ENCODE measurements at places on chromosomes 3 and 15. TPM values are rescaled to one million over a fixed set of nuclear protein-coding genes. Genes with fewer than 3 reads are reported as not detected.

Gene ZNF710
- total RNA-seq = 5.3 TPM

Gene CISH
- total RNA-seq = 6.4 TPM

Gene ADAMTSL3
- 29.2 TPM for total RNA-seq

Gene SKOR1
- not detected for total RNA-seq

Gene IL5RA
- 0.49 TPM for total RNA-seq

DNA sequence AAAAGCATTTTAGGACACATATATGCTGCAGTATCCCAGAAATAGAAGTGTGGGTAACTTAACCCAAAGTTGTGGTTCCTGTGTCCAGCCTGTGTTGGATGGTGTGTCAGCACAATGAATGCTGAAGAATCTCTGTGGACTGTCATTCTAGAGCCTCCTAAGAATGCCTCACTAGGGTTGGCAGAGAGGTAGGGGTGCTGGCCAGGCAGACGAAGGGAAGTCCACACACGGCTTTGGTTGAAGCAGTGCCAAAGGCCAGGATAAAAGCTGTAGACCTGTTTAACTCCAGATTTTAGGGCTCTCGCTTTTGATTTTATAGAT is 43.7 kb upstream of the TIPARP start:
- no peak overlapping the region for H3K27ac ChIP-seq
- H3K36me3 ChIP-seq = no peaks in the 10 kb centered on the region
- no peaks in the 10 kb centered on the region for H3K4me1 ChIP-seq
- no peaks in the 10 kb centered on the region for H3K27me3 ChIP-seq

DNA sequence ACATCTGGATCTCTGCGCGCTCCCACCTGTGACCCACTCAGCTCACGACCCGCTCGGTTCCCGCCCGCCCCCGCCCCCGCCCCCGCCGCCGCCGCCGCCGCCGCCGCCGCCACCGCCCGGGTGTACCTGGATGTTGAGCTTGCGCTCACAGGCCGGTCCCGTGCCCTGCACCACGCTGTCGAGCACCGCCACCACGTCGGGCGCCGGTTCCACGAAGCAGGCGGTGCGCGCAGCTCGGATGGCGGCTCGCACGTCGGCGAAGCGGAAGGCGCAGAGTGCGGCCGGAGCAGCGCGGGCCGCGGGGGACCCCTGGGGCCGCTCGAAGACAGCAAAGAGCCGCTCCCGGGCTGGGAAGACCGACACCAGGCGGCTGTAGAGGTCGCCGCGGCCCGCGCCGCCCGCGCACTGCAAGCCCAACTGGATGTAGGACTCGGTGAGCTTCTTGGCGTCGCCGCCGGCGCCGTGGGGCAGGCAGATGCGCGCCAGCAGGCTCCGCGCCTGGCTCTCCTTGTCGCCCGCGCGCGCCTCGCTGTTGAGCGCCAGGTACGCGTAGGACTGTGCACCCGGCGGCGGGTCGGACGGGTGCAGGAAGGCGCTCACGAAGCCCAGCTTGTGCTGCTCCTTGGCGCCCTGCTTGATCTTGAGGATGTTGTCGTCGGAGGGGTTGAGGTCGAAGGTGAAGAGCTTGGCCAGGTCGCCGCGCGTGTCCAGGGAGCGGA is 1.1 kb downstream of the PLXND1 start:
- H3K4me1 ChIP-seq = peaks cover 49% of the 10 kb centered on the region

- no peak overlapping the region for H3K27ac ChIP-seq
- no peaks in the 10 kb centered on the region for H3K27me3 ChIP-seq
- no peak overlapping the region for H3K4me3 ChIP-seq
Measured at GRCh38 chr3:67059443-67059842, 61.3 kb downstream of the KBTBD8 start.

DNA sequence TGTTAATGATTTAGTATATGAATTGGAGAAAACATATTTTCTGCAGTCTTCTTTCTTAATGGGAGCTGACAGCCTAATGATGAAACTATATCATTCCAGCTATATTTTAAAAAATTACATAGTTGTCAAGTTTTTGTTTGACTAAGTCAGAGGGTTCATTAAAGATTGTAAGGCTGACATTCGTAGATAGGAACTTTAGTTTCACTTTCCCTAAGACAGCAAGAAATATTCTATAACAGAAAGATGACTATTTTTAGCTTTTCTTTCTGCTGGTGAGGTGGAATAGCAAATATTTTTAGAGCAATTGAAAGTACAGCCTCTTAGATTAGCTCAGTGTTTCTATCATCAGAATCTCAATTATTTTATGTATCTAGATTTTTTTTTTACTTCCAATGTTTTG is 60.2 kb downstream of the PIAS1 start:
- no peaks in the 10 kb centered on the region for H3K36me3 ChIP-seq
- no peaks in the 10 kb centered on the region for H3K27me3 ChIP-seq
- peaks cover 40% of the 10 kb centered on the region for H3K4me1 ChIP-seq

DNA sequence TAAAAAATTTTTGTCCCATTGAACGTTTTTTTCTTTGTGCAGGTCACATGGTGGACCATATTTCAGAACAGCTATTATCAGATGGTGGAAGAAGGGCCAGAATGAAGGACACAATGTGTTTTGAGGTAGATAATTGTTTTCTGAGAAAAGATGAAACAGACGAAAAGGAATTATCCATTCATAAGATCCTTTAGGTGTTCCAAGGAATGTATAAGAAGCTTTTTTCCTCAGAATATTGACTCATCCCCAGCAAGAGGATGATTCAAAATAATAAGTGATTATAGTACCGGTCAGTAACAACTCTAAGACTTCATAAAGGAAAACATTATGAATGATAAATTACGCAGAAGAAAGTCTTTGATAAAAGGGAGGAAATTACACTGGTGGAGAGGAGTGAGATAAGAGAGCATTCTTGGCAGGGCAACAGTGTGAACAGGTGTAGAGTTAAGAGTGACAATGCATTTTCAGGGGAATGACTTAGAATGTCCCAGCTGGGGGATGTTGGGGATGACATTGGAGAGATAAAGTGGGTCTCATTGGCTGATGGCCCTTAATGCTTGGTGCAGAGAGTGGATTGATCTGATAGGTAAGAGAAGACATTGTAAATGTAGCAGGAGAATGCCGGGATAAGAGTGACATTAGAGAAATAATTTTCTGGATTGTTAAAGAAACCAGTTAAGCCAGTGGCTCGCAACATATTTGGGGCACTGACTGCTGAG is 27.0 kb upstream of the AQP9 start:
- no peaks in the 10 kb centered on the region for H3K36me3 ChIP-seq
- H3K4me1 ChIP-seq = no peaks in the 10 kb centered on the region
- H3K27me3 ChIP-seq = no peaks in the 10 kb centered on the region

DNA sequence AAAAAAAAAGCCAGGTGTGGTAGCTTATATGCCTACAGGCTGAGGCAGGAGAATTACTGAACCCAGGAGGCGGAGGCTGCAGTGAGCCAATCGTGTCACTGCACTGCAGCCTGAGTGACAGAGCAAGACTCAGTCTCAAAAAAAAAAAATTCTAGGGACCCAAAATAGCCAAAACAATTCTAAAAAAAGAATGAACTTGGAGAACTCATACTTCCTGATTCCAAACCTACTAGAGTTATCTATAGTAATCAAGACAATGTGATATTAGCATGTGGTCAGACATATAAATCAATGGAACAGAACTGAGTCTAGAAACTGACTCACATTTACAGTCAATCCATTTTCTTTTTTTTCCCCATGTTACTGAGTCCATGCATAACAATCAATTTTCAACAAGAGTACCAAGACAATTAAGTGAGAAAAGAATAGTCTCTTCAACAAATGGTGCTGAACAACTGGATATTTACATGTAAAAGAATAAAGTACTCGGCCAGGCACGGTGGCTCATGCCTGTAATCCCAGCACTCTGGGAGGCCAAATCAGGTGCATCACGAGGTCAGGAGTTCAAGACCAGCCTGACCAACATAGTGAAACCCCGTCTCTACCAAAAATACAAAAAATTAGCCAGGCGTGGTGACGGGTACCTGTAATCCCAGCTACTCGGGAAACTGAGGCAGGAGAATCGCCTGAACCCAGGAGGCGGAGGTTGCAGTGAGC is 11.9 kb downstream of the PRKAR2A start:
- no peak for DNase-seq
- no peaks in the 10 kb centered on the region for H3K36me3 ChIP-seq
- no peak overlapping the region for H3K27ac ChIP-seq
- no peaks in the 10 kb centered on the region for H3K4me1 ChIP-seq

DNA sequence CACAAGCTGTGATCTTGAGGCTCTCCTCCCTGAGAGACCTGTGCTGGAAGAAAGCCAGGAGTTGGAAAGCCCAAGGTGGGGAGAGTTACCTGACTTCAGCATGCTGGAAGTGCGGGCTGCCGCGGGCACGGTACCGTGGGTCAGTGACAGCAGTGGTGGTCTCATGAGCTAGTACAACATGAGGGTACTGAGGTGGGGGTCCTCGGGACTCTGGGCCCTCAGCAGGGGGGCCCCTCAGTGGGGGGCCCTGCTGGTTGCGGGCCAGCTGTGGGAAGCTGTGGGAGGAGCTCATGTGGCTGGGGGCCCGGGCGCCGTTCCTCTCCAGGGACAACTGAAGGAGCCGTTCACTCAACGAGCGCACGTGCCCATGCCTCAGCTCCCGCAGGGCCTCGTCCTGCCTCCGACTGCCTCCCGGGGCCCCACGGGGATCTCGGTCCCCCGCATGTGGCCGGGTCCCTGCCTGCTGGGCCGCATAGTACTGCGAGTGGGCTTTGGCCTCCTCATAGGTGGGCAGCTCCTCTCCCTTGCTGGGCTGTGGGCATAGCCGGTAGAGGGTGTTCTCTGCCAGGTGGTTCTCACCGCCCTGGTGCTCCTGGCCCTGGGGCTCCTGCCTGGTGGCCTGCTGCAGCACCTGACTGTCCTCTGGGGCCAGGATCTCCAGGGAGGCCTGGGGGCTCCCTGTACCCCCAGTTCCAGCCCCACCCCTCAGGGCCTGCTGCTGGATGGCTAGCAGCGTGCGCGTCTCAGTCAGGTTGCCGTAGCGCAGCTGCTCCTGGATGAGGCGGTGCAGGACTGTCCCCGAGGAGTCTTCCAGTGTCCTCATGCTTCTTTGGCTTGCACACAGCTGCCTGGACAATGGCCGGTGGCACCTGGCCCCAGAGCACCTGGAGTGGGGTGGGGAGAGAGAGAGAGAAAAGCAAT is 3.4 kb downstream of the AMOTL2 start:
- no peak overlapping the region for H3K4me3 ChIP-seq
- H3K36me3 ChIP-seq = peaks cover 10% of the 10 kb centered on the region
- H3K4me1 ChIP-seq = no peaks in the 10 kb centered on the region
- H3K27ac ChIP-seq = peak overlapping the region; percentile 98

- DNase-seq = no peak
- no peaks in the 10 kb centered on the region for H3K36me3 ChIP-seq
- no peak overlapping the region for H3K4me3 ChIP-seq
- H3K4me1 ChIP-seq = peaks cover 28% of the 10 kb centered on the region
Measured at GRCh38 chr3:30098653-30099455, 507.5 kb upstream of the TGFBR2 start.

GRCh38 chr15:93451822-93452221 is 362.8 kb upstream of the RGMA start:
- no peaks in the 10 kb centered on the region for H3K27me3 ChIP-seq
- H3K36me3 ChIP-seq = no peaks in the 10 kb centered on the region
- no peak for DNase-seq

DNA sequence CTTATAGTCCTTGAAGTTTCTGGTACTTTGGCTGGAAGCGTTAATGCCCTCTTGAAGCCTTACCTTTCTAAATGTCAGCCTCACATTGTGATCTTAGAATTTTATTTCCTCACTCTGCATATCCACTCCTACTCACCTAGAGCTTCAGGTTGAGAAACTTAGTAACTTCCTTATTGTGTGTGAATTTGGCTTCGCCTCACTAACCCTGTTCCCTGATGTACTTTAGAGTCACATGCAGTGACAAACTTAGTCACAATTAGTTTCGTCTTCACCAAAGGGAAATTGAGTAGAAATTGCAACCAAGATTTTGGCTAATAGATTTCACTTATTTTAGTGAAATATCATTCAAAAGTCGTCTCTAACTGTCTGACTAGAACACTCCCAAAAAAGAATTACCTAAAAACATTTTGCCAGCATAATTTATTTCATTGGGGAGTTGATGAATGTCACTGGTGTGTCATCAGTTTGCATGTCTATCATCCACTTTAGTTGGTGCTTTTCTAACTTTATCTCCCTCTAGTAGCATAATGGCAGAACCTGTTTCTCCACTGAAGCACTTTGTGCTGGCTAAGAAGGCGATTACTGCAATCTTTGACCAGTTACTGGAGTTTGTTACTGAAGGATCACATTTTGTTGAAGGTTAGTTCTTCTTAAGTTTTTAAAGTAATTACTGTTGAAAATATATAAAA is 960 bp downstream of the MFN1 start:
- H3K4me3 ChIP-seq = peak overlapping the region; percentile 77
- H3K27me3 ChIP-seq = no peaks in the 10 kb centered on the region
- DNase-seq = no peak
- peaks cover 11% of the 10 kb centered on the region for H3K4me1 ChIP-seq
- peak overlapping the region; percentile 87 for H3K27ac ChIP-seq
- H3K36me3 ChIP-seq = peaks cover 41% of the 10 kb centered on the region

- H3K27ac ChIP-seq = no peak within 1 kb of the TSS
- no peaks in the 10 kb centered on the region for H3K4me1 ChIP-seq
- no peaks in the 10 kb centered on the region for H3K27me3 ChIP-seq
- no peak for DNase-seq
- H3K4me3 ChIP-seq = no peak within 1 kb of the TSS
Measured at GRCh38 chr15:84883916-84884781, at the start of gene SLC28A1. SLC28A1 (plus strand) TSS chr15:84884662; CDS start chr15:84887761, 3,099 bp downstream.

All from sigmoid colon (tissue), 7 donors.